ENCODE measurements at places on chromosomes 4 and X.

GRCh38 chr4:71074452-71075299 lies 81.2 kb downstream of the DCK start:
- no peak for DNase-seq

- no peak for DNase-seq
Measured at GRCh38 chrX:145816601-145817315, 871 bp upstream of the SLITRK2 start.

DNA sequence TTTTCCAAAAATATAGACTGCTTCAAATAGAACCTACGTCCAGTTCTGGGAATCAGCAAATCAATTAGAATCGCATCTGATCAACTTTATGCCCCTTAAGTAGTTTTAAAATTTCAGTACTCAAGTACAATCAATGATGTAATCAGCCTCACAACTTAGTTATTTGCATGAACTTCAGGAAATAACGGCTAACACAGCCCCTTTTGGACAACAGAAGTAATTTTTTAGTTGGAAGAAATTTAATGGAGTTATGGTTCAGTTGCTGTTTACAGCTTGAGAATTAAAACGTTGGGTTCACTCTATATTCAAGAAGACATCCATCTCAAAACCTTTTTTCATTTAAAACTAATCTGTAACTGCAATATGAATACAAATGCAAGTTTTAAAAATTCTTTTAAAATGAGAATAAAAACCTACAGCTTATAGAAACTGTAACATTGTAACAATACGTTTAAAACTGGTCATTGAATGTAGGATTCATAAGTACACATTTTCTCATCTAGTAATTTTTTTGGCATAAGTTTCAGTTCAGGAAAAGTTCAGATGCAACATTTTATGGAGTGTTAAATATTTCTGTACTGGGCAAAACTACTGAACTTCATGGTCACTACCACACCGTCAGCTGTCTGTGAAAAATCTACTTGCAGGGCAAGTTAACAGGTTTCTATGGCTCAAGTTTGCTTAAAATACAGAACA lies 956 bp downstream of the TAPT1 start:
- peak; percentile 42 for DNase-seq

DNA sequence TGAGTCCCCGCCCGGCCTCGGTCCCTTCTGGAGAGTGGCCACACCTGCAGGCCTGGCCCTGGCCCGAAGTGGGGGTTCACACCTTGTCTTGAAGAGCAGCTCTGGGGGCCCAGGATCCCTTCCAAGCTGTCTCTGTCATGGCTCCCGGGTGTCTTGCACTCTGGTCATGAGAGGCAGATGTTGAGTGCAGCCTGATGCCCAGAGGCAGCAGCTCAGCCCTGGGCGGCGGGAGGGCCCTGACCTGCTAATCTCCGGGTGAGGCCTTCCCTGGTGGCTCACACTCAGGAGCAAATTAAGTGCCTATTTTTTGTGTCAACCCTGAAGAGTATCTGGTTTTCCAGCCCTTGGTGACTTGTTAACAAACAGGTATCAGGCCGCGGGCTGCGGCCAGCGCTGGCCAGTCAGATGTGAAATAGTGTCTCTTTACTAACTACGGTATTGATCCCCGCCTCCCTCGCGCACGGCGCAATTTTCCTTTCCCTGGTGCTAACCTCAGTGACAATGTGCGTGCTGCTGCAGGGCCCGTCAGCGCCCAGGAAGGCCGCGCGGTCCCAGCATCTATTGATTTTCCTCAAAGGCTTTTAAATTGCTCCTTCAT lies 24.2 kb downstream of the NKX1-1 start:
- no peak for DNase-seq

DNA sequence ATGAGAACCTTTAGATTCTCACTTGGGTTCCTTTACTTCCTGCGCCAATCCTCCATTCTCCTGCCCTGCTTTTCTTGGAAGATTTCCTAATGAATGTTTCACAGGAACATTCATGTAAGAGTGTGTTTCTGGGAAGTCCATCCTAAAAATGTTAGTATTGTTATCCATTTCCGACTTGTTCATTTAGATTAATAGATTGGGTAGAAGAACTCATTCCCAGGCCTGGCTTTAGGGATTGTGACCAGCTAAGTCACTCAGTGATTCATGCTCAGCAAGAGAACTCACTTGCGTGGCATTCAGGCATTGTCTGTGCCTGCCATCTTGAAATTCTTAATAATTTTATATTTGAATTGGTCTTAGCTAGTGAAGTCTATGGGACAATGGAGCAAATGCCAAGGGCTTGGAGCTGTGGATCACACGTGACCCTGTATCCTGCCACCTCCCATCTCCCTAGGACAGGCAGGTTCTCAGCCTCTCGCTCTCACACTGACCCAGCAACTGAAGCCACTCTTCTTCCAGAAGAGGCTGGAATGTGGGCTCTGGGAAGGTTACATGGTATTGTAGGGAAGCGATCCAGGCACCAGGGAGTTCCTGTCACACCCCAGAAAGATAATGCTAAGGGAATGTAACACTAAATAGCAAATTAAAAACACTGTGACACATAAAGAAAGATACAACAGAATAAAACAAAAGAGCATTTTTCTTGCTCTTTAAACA lies 562.1 kb downstream of the TMA16 start:
- DNase-seq: no peak

- peak; percentile 90 for DNase-seq
Measured at GRCh38 chrX:9942086-9942485, 25.1 kb upstream of the CLDN34 start.

DNA sequence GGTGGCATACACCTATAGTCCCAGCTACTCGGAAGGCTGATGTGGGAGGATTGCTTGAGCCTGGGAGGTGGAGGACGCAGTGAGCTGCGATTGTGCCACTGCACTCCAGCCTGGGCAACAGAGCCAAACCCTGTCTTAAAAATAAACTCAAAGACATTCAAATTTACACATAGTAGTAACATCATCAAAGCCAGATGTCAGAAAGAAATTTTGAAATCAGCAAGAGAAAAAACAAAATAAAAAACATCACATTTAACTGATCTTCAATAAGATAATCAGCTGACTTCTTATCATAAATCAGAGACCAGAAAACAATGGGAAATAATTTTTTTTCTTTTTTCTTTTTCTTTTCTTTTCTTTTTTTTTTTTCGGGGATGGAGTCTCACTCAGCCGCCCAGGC lies 78.9 kb upstream of the ZCCHC13 start:
- DNase-seq: no peak

DNA sequence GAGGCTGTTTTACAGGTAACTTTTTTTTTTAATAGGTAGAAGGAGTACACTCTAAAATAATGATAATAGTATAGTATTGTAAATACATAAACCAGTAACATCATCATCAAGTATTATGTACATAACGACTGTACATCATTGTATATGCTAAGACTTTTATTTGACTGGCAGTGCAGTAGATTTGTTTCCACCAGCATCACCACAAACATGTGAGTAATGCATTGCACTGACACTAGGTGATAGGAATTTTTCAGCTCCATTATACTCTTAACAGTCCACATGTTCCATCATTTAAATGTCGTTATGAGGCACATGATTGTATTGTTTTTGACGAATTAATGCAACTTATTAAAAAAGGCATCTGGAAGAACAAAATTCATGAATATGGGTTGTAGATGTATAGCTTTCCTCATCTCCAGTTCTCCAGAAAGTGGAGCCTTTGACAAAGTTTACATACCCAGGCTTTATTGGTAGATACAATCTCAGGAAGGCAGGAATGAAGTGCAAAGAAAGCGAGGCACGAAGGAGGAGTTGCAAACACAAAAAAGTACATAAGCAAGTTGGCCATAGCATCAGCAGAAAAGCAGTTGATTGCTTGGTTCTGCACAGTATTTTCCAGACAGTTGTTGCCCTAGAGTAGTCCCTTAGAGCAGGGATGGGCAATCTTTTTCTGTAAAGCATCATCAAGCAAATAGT lies 336.9 kb upstream of the NR3C2 start:
- no peak for DNase-seq

- DNase-seq: no peak
Measured at GRCh38 chrX:104803219-104803618, 237.2 kb downstream of the IL1RAPL2 start.

DNA sequence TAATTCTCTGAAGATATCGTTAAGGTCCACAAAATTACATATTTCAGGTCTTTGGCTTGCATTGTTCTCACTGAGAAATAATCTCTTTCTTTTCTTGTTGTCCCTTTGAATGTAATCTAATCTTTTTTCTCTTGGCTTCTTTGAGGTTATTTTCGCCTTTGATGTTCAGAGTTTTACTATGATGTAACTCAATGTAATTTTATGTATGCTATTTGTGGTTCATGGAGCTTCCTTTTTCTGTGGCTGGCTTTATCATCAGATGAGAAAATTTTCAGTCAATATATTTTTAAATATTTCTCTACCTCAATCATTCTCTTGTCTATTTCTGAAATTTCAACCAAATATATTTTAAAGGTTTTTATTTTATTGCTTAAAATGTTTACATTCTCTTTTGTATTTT lies 672.2 kb downstream of the TRAM1L1 start:
- no peak for DNase-seq

DNA sequence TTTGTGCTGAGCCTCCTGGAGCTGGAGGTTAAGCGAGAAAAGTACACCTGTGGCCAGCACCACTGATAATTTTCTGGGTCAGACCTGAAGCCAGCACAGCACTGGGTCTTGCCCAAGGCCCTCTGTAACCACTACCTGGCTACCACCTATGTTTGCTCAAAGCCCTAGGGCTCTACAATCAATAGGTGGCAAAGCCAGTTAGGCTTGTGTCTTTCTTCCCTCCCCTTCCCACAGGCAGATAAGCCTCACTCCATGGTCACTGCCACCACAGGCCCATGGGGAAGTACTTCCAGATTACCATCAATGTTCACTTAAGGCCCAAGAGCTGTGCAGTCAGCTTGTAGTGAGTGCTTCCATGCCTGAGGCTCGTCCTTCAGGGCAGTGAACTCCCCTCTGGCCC lies 35.2 kb upstream of the ARMCX4 start:
- DNase-seq: no peak

DNA sequence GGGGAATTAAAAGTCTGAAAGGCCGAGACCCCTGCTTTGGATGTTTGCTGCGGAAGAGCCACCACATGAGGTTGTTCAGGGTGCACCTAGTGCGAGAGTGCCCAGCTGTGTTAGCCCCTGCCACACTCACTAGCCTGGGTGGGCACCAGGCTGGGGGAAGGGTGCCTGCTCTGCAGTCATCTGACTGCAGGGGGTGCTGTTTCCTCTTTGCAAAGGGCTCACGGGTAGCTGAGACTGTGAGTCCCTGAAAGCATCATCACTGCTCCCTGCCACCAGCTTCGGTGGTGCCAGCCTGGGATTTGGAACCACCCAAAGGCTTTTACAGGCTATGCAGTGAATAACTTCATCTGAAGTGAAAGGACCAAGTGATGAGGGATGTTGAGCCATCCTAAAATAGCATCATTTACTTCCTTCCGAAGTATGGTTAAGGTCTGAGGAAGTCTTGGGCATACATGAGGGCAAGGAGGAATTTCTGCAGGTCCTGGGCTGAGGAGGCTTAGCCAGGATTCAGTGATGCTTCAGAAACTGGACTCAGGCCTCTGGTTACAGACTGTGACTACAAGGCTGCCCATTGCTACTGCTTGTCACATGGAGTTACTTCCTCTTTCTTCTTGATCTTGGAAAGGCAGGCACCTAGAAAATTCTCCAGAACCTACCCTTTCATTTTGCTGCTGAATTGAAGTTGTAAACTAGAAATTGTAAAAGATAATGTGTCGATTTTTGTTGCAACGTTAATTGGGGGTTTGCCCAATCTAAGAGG lies 293.2 kb upstream of the PRPS2 start:
- DNase-seq: peak; percentile 21

DNA sequence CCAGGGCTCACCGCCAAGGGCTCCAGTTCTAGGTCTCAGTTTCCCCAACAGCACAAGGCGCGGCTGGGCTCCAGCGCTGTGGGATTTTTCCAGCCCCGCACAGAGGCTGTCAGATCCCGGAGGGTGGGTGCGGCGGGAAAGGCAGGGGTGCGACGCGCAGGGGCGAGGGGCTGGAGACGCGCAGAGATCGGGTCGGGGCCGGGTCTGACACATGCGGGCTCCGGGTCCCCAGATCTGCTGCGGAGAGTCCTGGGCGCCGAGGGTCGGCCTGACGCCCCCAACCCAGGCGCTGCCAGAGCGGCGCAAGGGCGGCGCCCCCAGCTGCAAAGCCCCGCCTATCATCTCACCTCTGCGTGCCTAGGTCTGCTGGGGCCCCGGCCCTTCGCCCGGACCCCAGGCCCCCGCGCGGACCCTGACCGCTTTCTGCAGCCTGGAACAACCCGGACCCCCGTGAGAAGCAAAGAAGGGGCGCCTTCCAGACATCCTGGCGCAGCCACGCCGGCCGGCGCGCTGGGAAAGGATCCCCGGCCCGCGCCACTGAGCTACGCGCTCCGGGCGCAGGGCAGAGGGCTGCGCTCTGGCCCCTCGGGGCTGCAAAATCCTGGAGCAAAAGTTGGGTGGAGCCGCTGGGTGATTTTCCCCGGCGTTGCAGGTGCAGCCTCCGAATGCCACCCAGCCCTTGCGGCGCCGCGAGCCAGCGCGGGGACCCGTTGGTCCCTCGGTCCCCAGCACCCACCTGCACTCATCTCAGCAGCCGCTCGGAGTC lies 486 bp downstream of the ABLIM2 start:
- DNase-seq: no peak

DNA sequence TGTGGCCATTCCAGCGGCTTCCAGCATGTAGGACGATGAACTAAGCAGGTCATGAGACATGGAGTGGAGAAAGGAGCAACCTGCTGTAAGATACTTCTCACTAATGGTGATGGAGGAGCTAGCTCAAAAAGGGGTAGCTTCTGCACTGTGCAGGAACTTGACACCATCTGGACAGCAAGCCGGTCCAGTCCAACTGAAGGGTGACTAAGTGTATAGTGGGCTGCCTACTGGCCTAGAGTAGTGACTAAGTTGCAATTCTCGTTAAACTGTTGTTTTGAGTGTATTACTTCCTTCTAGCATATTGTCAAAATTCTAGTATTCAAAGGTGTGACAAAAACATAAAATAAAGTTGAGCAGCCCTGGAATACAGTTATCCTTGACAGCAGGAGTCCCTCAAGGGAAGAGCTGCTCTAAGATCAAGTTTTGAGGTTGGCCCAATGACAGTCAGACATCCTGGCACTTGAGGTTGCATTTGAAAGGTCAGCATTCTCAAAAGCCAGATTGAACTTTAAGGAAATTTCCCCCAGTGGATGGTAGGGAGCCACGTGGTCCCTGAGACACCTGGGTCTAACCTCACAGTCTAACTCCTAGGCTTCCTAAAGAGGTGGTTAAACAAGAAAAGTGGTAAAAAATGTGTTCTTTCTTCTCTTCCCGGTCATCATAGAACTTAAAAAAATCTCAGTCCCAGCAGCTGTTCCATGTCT lies 8.0 kb downstream of the CETN2 start:
- no peak for DNase-seq

DNA sequence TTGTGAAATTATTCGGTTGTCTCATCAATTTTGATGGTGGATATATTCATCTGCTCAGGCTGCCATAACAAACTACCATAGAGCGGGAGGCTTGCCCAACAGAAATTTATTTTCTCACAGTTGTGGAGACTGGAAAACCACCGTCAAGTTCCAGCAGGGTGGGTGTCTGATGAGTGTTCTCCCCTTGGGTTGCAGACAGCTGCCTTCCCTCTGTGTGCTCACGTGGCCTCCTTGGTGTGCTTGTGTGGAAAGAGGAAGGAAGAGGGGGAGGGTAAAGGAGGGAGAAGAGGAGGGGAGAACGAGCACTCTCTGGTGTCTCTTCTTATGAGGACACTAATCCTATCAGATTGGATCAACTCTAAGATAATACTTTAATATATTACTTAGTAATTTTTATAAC lies 123.8 kb upstream of the TEX13D start:
- no peak for DNase-seq

GRCh38 chr4:143513314-143514168 lies at the start of gene SMARCA5:
Gene SMARCA5, plus strand, starts transcription at chr4:143513702. Its CDS starts 223 bp downstream, at chr4:143513925.
- peak; percentile 99 for DNase-seq

Measured in GM12865 (cell line).